NCI-H146 (cell line): ENCODE measurements at places on chromosomes 6 and 20.

DNA sequence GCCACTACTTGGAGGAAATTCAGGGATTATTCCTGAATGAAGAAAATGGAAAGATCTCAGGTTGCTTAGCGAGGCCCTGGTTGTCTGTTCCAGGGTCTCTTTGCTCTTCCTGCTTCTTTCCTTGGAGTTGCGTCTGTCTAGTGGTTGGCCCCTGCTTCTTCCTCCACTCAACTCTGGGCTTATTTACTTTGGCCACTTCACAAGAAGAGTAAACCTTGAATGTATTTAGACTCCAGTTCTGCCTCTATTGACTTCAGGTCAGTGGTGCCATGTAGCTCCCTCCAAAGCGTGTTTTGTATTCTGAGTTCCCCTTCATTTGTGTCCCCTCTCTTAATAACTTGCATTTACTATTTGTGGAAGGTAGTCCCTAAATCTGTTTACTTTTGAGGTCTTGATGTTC lies 456.5 kb downstream of the UTRN start:
- DNase-seq = no peak

DNA sequence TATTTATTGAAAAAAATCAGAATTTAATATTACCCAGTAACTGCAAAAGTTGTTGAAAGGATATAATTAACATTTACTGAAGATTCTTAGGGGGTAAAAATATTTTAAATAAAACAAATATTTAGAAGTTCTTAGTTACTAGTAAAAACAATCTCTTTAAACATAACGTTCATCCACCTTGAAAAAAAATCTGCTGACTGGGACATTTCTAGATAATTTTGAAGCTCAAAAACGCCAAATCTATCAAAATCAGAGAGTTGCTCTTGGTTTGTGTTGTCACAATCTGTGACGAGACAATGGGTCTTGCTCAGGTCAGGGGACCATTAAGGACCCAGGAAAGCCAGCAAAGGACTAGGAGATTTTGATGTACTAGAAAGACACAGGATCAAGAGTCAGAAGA lies 177.0 kb downstream of the BACH2 start:
- DNase-seq = no peak

DNA sequence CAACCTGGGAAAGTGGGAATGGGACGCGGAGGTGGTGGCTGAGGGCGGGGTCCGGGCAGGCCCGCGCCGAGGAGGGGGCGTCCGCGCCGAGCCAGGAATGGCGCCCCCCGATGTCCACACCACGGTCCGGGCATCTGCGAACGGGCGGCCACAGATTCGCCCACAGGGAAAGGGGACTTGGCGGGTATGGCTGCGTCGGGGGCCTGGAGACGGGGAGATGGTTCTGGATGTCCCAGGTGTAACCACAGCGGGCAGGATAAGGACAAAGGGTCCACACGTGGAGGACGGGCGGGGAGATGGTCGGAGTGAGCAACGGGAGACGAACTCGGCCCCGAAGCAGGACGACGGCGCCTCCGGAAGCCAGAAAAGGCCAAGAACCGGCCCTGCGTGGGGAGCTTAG lies 124.6 kb downstream of the WDR27 start:
- DNase-seq = no peak

GRCh38 chr6:73180076-73180738 lies 45.1 kb downstream of the KHDC1L start:
- DNase-seq = no peak

DNA sequence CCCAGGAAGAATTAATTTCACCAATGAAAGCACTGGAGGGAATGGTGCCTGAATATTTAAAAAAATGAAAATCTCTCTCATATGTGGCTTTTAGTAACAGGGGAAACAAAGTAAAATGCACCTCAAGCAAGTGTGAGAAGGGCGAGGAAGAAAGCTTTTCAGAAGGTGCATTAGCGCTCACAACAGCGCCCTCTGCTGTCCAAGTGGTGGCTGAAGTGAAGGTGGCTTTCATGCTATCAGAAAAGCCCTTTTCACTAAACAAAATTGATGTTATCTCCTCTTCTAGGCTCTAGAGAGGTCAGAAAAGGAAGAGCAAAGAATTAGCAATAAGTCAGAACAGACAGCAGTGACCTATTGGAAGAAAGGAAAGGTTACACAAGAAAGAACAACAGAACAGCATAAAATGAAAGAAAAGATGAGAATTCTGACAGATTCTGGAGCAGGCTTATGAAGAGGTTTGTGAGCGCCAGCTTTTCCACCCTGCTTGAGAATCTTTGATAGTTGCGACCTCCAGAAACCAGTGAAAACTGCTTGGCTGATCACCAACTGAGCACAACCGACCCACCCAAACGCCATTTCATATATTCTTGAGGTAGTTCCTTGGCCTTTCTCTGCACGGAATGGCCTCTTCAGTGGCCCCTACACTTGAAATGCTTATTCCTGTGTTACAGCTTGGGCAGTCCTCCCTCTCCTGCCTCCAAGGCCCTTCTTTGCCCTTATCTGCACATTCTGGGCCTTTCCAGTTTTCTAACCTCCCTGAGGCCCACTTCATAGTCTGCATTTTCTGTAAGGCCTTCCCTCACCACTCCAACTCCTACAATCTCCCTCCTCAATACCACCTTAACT lies 45.3 kb downstream of the SMLR1 start:
- peak; percentile 53 for DNase-seq

DNA sequence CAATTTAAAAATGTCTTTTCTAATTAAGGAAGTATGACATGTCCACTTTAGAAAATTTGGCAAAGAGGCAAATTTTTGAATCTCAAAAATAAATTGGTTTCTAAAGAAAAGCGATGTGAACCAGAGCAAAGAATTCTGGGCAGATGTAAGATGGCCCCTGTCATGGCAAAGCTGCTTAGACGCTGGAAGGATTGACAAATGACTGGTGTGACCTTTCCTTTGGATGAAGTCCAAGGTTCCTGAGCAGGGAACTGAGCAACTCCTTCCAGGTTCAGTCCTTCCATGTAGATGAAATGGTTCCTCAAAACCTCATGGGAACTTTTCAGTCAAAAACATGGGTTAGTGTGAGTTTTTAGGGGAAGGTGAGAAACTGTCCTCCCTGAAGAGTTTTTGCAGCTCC lies 25.1 kb downstream of the BRPF3 start:
- no peak for DNase-seq

DNA sequence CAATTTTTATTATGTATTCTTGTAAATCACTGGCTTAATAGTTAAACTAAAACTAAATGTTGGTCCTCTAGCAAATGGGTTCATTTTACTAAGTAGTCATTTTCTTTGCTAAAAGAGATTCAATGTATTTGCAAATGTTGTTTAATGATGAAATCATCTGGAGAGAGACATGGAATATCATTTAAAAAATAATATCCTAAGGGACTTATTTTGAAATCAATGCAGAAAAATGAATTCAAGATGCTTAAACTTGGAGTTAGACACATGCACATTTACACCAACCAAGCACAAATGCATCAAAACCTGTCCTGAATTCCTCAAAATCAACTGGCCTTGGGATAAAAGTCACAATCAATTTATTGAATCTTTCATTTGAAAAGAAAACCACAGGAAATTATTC lies 165.0 kb upstream of the RNF217 start:
- no peak for DNase-seq

DNA sequence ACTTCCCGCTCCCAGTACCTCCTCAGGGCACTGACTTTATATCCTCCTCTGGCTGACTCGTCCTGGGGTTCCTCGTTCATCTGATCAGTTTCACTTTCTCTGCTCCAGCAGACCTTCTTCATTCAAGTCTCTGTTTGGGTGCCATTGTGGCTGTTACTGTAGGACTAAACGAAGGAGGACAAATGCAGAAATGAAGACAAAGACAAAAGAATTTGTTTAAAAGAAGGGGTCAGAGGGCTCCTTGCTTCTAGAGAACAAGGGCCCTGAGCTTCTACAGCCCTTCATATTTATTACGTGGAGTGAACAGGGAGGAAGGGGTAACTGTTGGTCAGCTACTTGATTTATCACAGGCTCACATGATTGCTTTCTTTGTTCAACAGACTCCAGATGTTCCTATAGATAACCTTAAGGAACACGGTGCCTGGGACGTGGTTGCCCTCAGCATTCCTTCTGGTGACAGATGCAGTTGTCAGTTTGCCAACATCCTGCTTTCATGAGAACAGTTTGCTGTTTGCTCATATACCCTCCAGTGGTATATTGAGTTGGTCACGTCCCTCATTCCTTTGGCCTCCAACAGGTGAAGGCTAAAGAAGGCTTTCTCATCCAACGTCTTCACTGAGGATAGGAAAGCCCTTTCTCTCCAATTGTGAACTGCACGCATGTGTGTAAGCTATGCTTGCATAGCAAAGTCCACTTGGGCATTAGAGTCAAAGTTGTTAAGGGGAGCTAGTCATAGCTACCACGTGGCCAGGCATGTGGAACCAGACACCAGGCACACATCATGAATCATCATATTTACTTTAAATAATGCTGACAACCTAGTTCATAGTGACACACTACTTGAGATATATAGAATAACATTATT lies 69.1 kb upstream of the BTN3A2 start:
- no peak for DNase-seq

GRCh38 chr20:43408848-43409576 lies 48.7 kb upstream of the SRSF6 start:
- peak; percentile 23 for DNase-seq

DNA sequence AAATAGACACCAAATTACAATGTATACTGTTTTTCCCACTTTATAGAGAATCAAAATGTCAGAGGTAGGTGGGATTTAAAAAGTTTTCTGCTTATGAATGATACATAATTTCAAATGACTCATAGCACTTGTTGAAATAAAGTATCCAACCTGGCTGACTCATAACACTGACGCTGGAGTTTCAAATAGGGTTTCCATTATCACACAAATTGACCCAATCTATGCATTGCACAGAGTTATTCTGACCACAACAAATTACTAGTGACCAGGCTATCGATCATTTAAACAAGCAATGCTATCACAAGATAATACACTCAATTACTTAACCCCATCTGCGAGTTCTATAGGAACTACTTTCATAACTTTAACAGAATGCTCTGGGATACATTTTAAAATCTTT lies 31.9 kb upstream of the PRELID3B start:
- DNase-seq = no peak

DNA sequence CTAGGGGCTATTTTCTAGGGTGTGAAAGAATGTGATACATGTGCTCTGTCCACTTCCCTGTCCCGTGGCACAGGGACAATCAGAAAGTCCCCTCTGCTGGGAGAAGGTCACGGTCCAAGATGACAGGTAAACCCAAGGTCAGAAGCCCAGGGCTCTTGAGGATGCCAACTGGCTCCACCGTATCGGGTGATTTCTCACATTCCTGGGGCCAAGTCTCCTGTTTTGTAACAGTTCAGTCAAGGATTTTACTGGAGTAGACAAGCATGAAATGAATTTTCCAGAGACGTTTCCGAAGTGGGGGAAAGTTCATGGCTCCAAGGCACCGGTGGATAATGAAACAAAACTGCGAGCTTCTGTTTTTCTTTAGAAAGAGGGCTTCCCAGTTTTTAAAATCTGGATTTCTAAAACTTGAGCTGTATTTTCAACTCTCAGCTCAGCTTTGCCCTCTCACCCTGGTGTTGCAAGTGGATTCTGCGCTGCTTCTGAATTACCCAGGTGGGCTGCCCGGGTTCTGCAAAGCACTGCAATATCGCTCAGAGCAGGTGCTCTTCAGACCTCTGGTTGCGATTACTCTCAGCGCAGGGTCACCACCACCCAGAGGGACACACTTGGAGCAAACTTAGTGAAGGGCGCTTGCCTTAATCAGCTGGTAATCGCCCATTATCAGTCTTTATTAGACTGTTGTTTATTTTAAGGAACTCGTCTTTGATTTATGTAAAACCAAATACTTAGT lies 64.4 kb upstream of the TMEM170B start:
- no peak for DNase-seq

DNA sequence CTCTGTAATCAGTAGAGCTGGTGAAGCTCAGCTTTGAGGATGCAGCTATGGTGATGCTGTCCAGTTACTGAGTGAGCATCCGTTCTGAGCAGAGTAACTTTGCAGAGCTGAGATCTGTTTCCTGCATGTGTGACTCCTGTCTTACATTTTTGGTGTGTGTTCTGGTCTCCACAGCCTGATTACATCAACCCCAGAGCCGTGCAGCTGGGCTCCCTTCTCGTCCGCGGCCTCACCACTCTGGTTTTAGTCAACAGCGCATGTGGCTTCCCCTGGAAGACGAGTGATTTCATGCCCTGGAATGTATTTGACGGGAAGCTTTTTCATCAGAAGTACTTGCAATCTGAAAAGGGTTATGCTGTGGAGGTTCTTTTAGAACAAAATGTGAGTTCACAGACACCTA lies 81.6 kb downstream of the FAM120B start:
- DNase-seq = no peak
